ENCODE measurements at places on chromosomes 13 and 19.

- no peak for DNase-seq
Measured at GRCh38 chr19:39251846-39252245, 3.2 kb upstream of the IFNL4 start.

- DNase-seq: no peak
Measured at GRCh38 chr13:52187029-52187423, 27.6 kb upstream of the NEK3 start.

GRCh38 chr19:56222901-56223300 lies 20.8 kb downstream of the ZSCAN5C start:
- DNase-seq: no peak

DNA sequence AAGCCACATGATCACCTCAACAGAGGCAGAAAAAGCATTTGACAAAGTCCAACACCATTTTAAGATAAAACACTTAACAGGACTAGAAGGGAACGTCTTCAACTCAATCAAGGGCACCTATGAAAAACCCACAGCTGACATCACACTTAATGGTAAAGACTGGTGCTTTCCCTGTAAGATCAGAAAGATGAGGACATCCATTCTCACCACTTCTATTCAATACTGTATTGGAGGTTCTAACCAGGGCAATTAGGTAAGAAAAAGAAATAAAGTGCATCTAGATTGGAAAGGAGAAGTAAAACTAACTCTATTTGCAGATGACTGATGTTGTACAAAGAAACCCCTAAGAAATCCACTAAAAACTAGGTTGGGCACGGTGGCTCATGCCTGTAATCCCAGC lies 11.2 kb upstream of the AKAP8 start:
- no peak for DNase-seq

DNA sequence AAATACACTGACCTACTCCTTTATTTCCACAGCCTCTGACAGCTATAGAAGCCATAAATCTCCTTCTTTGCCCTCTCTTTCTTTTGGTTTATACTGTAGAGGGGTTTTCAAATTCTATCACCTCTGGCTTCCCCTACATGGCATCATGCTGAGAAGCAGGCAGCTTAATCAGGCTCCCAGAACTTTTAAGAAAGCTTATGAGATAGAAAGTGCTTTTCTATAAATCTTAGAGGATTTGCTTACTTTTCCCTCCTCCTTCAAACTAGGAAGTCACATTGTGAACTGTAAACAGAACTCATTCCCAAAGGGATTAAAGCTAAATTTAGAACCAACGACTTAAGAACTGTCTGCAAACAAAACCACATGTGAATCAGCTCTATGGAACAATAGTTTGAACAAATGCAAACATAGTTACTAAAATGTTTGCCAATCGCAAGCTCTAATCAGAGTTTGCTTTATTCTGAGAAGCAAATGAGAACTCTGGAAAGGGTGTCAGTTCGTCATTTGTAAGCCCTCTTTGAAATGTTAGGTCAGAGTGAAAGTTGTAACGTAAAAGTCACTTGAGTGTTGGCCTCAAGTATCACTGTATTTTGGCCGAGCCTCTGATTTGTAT lies 344.1 kb downstream of the RFC3 start:
- no peak for DNase-seq

DNA sequence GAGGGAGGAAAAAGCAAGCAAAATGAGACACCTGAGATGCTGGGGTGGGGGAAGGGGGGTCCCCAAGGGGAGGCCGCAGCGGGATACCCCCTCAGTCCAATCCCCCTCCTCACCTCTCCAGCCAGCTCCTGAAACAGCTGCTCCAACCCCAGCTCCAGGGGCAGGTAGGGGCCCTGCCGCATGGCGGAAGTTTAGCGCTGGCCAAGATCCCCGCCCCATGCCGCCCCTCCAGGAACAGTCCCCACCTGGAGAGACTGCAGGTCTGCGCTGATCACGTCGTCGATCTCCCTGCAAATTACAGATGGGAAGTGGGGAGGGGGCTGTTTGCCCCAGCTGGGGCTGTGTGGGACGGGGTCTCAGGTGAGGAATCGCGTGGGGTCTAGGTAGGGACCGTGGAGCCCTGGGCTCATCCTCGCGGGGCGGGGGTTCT lies 9.0 kb downstream of the CAPN12 start:
- DNase-seq: peak; percentile 75

- DNase-seq: no peak
Measured at GRCh38 chr19:51027873-51028272, 1.5 kb upstream of the KLK11 start.

- no peak for DNase-seq
Measured at GRCh38 chr19:900302-901111, 7.2 kb downstream of the RNU6-9 start.

- DNase-seq: no peak
Measured at GRCh38 chr19:43633520-43633919, 6.1 kb downstream of the CADM4 start.

GRCh38 chr13:66068683-66069082 lies 1161.5 kb downstream of the PCDH9 start:
- DNase-seq: no peak

DNA sequence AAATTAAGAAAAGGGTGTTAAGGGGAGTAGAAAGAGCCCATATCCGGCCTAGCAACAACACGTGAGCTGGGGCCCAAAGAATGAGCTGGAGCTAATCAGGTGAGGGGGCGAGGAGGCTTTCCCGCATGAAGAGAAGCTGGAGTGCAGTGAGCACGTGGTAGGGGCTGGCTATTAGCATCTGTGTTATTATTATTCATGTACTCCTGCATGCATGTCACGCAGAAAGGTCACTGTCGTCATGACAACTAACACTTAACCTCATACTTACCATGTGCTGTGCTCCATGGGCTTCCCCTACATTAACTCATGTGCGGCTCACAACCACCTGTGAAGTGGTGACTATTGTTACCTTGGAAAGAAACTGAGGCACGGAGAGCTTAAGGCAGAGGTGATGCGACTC lies 227.6 kb upstream of the UBL3 start:
- DNase-seq: no peak
